ENCODE measurements at places on chromosomes 5 and 9.

- DNase-seq = no peak
Observed at GRCh38 chr9:137670391-137671195, 51.8 kb downstream of the EHMT1 start.

DNA sequence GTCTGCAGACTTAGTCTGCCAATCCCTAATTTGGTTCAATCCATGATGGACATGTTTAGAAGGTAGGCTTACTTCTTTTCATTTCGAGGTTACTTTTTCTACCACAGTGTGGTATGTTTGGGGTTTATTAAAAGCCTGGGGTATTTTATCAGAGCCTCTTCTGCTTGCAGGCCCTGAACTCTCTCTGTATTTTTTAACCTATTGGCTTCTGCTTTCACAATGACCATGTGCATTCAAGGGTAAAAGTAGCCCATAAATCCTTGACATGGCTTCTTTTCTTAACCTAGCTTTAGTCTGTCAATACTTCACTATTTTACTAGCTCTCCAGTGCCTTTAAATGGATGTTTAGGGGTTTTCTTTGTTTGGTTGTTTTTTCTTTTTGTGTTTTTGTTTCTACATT, 286.6 kb downstream of the FER start:
- DNase-seq = no peak

GRCh38 chr9:127644146-127644827, 32.2 kb downstream of the STXBP1 start:
- no peak for DNase-seq

- DNase-seq = no peak
Observed at GRCh38 chr9:121455527-121456239, 44.0 kb downstream of the GGTA1 start.

DNA sequence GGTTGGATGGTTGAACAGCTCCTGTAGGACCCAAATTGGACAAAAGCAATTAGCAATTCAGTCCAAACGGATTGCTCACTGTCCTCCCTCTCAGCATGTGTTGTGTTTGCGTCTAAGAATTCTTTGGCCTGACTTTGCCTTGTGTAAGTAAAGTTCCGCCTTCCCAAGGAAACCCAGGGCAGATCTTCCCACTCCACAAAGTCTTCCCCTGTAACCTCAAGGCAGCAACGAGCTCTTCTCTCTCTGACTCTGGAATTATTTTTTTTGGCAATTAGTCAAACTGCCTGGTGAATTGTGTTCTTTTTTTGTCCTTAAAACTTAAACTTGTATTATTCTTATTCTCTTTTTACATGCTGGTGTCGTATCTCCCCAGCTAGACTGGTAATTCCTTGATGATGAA, 20.7 kb upstream of the BASP1 start:
- no peak for DNase-seq

DNA sequence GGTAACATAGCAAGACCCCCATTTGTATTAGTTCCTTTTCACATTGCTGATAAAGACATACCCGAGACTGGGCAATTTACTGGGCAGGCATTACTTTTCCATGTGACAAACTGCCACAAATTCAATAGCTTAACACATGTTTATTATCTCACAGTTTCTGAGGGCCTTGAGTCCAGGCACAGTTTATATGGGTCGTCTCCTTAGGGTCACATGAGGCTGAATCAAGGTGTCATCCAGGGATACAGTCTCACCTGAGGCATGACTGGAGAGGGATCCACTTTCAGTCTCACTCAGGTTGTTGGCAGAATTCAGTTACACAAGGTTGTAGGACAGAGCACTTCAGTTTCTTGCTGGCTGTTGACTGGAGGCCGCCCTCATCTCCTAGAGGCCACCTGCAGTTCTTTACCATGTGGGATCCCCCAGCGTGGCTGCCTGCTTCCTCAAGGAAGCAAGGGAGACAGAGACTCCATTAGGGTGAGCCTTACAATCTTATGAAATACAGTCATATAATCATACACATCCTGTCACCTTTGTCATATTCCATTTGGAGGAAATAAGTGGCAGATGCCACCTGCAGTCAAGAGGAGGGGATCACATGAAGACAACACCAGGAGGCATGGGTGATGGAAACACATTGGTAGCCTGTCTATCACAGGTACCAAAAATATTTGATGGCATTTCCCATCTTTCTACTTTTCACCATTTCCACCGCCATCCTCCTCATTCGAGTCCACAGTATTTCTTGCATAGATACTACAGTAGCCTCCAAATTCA, 15.1 kb upstream of the ERAP1 start:
- DNase-seq = no peak

DNA sequence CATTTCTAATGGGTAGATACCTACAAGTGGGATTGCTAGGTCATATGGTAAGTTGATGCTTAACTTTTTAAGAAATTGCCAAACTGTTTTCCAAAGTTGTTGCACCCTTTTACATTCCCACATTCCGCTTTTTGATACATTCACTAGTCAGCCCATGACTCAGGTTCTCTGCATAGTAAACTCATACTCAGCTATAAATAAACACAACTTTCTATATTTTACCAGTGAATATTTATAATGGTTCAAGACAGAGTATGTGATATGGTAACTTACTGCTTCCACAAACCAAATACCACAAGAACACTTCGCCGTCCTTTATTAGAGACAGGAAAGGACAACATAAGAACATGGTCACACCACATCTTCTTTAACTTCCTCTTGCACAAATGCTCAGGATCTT, 54.0 kb downstream of the PLPP1 start:
- DNase-seq = no peak

DNA sequence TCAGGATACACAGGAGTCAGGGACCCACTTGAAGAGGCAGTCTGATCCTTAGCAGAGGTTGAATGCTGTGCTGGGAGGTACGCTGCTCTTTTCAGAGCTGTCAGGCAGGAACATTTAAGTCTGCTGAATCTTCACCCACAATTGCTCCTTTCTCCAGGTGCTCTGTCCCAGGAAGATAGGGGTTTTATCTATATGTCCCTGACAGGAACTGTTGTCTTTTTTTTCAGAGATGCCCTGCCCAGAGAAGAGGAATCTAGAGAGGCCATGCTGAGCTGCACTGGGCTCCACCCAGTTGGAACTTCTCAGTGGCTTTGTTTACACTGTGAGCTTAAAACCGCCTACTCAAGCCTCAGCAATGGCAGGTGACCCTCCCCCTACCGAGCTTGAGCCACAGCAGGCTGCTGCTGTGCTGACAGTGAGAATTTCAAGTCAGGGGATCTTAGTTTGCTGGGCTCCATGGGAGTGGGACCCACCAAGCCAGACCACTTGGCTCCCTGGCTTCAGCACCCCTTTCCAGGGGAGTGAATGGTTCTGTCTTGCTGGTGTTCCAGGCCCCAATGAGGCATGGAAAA, 169.0 kb downstream of the FBXL17 start:
- no peak for DNase-seq

DNA sequence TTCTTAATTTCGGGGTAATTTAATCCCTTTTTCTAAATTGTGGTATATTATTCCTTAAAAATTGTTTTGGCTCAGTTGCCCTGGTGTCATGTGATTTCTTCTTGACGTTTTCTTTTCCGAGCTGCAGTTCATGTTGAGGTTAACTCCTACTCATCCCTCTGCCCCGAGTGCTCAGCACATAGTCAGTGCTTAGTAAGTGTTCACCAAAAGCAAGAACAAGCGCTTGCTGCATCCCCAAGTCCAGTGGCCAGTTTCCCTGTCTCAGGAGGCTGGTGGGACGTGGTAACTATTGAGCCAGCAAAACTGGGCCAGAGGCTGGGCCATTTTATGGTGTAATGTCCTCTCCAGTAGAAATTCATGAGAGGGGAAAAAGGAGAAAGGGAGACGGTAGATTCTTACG, 23.3 kb downstream of the TRIO start:
- no peak for DNase-seq

DNA sequence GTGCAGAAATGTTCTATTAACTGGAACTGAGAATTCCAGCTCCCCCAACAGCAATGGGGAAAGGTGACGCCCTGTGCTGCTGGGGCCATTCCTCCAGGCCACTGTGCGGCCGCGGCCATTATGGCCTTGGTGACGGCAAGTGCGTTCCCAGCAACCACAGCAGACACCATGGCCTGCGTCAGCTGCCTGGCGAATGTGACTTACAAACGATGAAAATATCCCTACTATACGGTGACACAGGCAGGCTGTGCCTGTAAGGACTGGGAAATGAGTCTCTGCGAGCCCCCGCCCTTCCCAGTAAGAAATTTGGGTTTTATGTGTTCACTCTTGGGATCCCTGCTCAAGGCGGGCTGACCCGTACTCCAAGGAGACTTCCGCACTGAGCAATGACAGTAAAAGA, 20.6 kb downstream of the CLPTM1L start:
- DNase-seq = no peak

DNA sequence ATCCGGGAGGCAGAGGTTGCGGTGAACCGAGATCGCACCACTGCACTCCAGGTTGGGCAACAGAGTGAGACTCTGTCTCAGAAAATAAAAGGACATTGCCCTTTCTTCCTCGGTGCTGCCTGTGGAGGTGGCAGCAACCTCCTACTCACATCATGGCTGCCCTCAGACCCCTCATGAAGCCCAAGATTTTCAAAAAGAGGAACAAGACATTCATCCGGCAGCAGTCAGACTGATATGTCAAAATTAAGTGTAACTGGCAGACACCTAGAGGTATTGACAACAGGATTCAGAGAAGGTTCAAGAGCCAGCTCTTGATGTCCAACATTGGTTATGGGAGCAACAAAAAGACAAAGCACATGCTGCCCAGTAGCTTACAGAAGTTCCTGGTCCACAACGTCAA, 12.6 kb upstream of the PAX5 start:
- DNase-seq = no peak

GRCh38 chr5:102763734-102764133, 8.6 kb downstream of the PAM start:
- DNase-seq = no peak

GRCh38 chr5:149944666-149945065, at the start of gene PDE6A:
Gene PDE6A, minus strand, starts transcription at chr5:149944793. Its CDS starts 120 bp downstream, at chr5:149944673.
- DNase-seq = no peak
